ENCODE measurements at places on chromosomes 7 and 10. TPM values are rescaled to one million over a fixed set of nuclear protein-coding genes. Genes with fewer than 3 reads are reported as not detected.

CDC14C gene
- total RNA-seq = not detected

DNA sequence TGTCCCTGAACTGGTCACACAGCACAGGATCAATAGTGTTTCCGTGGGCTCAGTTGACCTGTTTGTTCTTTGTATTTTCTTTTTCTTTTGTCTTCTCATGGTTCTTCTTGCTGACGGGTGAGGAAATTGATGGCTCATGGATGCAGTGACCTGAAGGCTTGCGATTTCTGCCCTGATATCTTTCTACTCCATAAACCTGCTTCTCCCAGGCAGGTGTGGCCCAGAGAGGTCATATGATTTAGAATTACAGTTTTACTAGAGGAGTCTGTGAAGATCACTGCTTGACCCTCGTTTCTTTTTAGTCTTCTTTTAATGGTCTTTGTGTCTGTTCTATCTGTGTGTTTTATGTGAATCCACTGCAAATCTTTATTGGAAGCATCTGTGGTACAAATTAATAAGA lies 195.1 kb upstream of the KLF6 start:
- no peak for DNase-seq

ANKRD2 gene
- 0.26 TPM for total RNA-seq

DNA sequence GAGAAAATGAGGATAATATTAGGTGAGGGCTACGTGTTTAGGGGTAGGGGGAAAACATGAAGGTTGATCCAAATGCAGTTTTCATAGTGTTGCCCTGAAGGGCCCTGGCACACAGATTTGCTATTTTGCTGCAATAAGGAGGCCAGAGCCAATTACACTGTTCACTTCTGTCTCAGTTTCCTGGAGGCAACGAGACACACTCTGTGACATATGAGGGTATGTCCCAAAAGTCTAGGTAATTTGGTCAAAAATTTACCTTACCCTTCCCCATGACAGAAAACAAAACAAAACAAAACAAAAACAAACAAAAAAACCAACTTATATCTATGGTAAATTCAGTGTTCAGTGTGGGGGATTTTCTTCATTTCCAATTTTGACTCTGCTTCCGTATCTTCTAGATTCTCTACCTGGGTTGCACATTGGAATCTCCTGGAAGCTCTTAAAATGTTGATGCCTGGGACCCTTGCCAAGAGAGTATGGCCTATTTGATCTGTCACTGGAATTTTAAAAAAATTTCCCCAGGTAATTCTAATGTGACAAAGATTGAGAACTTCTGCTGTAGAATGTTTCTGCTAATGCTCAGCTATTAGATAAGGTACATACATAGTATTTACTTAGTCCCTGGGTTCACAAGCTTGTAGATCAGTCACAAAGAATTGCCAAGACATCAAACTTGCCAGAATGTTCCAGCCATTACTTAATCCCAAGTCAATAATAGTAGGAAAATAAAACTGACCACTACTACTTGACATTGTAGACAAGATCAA lies 139.5 kb downstream of the SEMA3E start:
- DNase-seq = no peak

GRCh38 chr7:117873310-117874190 lies at the start of gene CTTNBP2:
CTTNBP2 (minus strand) TSS chr7:117873441; CDS start chr7:117873415, 26 bp downstream.
- DNase-seq = no peak

- no peak for DNase-seq
Measured at GRCh38 chr10:526651-527312, 162.7 kb downstream of the DIP2C start.
